ENCODE measurements at places on chromosomes 16 and 17.

DNA sequence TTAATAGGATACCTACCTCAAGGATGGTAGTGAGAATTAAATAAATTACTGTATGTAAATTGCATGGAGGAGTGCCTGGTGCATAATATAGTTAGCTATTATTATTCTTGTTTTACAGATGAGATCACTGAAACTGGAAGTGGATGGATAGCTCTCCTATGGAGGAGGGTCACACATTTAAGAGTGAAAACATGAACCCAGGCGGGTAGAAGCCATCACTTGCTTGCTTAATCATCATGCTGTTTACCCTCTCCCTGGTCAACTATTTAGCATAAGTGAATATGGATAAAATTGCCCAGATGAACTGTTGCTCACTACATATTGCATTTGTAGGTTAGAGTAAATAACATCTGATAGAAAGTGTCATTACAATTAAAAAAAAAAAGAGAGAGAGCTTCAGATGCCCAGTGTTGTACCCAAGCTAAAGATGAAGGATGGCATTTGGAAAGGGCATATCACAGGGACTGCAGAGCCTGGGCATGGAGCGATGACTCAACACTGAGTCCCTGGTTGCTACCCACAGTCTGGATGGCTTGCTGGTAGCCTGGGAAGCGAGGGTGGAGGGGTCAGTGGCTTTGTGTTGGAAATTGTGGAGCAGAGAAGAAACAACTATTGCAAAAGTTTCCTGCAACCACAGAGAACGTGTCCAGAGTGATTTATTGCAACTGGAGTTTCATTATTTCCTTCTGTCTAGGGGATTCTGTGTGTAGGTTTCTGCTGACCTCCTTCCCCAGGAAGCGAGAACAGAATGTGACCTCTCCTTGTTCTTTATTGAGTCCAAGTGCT, 414.4 kb downstream of the SHISA9 start:
- DNase-seq, result no peak

- DNase-seq, result no peak
These were observed 15.8 kb downstream of the TMC6 start for GRCh38 chr17:78112518-78113471.

DNA sequence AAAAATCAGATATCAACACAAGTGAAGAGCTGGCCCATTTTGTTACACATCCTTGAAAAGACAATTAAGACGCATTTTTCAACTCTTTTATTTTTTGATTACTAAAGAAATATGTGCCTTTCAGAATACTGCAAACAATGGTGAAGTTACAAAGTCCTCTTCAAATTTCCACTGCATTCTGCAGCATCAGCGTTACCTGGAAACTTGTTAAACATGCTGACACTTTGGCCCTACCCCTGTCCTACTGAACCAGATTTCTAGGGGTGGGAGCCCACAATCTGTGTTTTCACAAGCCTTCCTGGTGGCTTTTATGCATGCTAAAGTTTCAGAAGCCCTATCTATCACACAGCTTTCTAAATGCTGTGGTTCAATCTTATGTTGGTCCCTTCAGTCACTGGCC, 4.5 kb upstream of the CCL14 start:
- no peak for DNase-seq

DNA sequence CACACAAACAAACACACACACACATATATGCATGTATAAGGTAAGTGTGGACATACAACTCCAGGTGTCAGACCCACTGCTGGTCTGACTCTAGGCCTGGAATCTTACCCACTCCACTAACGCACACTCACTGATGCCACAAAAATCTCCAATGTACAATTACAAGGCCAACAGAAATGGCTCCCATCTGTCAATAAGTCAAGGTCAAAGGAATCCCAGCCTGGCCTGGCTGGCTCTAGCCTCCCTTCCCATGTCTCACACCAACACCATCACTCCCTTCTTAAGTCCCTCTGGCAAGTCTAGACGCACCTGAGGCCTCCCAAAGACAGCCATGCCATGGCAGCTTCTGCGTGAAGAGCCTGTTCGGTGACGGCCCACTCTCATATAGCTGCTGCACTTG, 99.2 kb upstream of the CDYL2 start:
- DNase-seq, result no peak

DNA sequence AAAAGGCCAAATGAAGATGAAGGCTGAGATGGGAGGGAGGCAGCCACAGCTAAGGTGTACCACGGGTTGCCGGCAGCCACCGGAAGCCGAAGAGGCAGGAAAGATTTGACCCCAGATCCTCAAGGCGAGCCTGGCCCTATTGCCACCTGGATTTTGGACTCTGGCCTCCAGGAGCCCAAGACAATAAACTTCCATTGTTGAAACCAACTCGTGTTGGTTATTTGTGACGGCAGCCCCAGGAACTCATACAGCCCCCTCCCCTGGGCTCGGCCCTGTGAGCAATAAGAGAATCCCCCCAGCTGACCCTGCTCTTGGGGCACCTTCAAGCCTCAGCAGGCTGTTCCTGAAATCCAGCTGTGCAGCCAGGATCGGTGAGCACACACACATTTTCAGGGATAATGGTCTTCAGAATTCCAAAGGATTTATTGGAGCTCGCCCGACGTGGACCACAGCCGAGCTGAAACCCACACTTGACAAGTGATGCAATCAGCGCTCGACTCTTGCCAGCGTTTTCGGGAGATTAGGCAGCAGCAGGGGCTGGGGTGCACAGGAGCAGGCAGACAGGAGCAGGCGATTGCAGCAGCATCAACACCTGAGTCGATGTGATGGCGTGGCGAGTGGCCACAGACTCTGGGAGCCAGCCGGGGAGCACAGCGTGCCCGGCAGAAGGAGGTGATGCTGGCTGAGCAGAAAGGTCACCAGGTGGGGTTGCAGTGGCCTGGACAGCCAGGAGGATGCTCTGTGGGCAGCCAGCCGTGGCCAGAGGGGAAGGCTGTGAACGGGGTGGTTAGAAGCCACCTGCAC, 22.4 kb upstream of the CBX4 start:
- DNase-seq, result no peak

GRCh38 chr17:17176341-17176740, 29.8 kb downstream of the PLD6 start:
- no peak for DNase-seq

DNA sequence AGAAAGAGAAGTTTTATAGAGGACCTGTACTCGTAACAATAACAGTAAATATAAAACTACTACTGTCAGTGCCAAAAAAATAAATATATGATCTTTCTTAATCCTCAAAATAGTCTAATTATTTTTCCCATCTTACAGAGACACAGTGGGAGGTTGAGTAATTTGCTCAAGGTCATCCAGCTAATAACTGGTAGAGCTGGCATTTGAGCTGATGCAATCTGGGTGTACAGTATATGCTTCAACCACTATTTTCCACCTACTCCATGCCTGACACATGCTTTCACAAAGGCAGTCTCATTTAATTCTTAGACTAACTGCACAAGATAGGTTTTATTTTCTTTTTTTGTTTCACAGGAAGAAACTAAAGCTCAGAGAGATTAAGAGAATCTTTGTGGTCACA, 33.6 kb downstream of the PIGL start:
- DNase-seq, result no peak

GRCh38 chr16:2494616-2495015, 19.1 kb upstream of the ATP6V0C start:
- DNase-seq, result no peak

DNA sequence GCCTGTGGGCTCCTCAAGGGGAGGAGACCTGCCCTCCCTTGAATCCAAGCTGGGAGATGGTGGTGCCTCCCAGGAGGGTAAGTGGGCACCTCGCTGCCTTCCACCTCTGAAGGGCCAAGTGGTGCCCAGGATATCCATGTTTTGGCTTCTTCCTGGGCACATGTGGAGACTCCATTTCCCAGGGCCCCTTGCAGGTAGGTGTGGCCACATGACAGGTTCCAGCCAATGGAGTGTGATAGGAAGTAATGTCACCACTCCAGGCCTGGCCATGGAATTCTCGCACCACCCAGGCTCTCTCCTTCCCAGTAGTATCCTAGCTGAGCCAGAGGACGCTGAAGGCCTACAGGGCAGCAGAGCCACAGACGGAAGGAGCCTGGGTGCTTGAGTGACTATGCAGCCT, 17.6 kb upstream of the PEMT start:
- DNase-seq, result no peak

GRCh38 chr17:78623541-78623940, 46.3 kb upstream of the DNAH17 start:
- peak; percentile 25 for DNase-seq

DNA sequence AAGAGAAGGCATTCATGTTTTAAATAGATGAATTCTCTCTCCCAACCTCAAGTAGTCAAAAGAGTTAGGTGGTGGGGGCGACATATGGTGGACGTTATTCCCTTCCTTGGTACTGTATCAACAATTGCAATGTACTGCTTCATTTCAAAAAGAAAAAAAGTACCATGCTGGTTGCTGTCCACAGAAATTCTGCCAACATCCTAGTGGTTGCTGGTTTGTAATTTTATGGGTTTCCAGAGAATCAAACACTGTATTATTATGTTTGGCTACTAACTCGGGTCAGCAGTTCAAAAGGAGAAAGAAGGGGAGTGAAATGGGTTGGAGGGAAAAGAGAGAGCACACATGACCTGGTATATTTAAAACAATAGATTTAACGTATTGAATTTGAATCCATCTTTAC, 61.1 kb upstream of the KCNJ16 start:
- DNase-seq, result no peak

DNA sequence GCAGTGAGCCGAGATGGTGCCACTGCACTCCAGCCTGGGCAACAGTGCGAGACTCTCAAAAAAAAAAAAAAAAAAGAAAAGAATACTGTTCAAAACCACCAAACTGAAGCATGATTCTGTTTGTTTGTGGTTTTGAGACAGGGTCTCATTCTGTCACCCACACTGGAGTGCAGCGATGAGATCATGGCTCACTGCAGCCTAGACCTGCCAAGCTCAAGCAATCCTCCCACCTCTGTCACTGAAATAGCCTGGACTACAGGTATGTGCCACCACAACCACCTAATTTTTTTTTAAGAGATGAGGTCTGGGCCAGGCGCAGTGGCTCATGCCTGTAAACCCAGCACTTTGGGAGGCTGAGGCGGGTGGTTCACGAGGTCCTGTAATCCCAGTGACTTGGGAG, 4.3 kb downstream of the SUMO2 start:
- no peak for DNase-seq

DNA sequence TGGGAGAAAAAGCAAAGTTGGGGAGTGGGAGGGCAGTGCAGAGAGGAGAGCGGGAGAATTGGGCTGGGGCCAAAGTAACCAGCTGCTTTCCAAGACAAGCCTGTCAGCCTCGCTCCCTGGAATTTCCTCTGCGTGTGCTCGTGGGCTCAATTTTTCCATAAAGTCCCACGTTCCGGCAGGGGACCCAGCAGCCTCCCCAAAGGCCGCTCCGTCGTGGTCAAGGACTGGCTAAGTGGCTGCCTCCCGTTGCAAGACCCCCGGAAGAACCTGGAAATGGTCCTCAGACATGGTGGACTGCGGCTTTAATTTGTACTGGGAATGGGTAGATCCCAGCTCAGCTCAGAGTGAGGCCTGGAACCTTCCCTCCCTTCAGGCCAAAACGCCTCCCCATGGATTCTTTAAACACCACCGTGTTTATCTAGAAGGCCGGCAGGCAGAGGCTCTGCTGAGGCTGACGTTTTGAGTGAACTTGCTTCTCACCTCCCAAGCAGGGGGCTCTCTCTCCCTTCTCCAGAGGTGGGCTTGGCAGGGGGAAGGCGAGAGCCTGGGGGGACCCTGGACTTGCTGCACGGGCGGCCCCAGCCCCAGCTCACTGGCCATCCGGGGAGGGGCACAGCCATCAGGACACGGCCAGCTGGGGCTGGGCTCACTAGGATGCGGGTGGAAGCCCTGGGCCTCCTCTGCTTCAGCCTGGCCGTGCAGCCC, 190.0 kb downstream of the C16orf95 start:
- no peak for DNase-seq

DNA sequence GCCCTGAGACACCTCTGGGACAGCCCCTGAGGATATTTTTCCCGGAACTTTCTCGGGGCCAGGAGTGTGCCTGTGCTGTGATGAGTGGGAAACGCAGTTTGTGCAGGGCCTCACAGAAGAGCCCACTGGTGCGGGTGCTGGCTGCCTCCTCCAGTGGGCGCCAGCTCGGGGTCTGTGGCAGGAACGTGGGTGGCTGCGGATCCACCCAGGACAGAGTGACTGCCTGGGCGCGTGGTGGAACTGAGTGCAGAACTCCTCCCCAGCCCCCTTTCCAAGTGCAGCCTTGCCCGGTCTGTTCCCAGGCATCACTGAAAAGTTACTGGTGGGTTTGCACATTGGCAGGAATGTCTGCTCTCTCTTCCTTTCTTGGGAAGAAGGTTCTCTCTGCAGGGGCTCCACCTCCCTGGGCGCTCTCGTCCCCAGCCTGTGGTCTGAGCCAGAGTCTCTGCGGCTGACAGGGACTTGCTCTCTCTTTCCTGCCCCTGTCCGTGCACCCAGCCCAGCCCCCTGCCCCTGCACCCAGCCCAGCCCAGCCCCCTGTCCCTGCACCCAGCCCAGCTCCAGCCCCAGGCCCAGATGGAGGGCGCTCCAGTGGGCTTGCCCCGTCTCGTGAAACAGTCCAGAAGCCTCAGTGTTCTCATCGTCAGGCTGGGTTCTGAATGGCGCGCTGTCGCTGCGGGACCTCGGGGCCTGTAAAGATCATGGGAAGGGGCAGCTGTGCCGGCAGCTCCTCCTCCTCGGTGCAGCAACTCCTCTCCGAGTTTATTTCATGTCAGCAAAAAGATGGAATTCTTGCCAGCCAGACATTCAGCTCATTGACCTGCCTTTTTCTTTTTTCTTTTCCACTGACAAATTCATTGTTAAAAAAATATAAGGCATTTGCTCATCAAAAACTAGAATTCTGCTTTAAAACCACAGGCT, 117.5 kb downstream of the BANP start:
- DNase-seq, result no peak

DNA sequence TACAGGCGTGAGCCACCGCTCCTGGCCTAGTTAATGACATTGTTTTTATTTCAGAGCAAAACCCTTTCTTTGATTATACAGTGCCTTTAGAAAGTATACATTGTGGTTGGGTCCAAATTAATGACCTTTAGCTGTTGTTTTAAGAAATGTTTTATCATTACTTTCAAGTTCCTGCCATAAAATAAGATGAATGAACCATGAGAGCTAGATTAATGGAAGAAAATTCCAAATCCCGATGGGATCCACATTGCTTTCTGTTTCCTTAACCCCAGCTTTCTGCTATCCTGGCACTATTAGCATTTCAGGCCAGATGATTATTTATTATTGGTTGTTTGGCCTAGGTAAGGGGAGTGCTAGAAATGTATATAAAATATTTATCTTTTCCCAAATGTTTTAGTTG, 131.7 kb downstream of the ABCC1 start:
- no peak for DNase-seq

DNA sequence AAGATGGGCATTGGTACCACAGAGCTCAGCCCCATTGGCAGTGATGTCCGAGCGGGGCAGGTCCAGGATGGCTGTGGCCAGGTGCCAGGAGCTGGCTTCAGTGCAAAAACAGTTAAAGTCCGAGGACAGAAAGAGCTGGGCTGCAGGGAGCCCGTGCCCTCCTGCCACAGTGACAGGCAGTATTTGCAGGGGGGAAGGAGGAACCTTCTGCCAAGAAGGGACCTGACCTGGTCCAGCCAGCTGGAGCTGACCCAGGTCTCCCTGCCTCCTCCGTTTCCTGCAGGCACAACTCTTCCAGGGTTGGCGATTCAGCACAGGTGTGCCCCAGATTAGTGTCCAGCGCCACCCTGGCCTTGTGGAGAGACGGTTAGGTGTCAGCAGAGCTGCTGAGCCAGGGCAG, 199.0 kb downstream of the ENGASE start:
- DNase-seq, result no peak

All from NCI-H510A (cell line).